ENCODE measurements at places on chromosomes 3 and 15. TPM values are rescaled to one million over a fixed set of nuclear protein-coding genes. Genes with fewer than 3 reads are reported as not detected.

The RYK gene
- 23.4 TPM for total RNA-seq

The IQCF5 gene
- not detected for total RNA-seq

The KNG1 gene
- total RNA-seq, result not detected

The ZPLD1 gene
- not detected for total RNA-seq

The UPK1B gene
- total RNA-seq, result not detected

The LIPC gene
- total RNA-seq, result 7.4 TPM

The GNB5 gene
- 36.1 TPM for total RNA-seq

The SEMA5B gene
- total RNA-seq, result 0.17 TPM

DNA sequence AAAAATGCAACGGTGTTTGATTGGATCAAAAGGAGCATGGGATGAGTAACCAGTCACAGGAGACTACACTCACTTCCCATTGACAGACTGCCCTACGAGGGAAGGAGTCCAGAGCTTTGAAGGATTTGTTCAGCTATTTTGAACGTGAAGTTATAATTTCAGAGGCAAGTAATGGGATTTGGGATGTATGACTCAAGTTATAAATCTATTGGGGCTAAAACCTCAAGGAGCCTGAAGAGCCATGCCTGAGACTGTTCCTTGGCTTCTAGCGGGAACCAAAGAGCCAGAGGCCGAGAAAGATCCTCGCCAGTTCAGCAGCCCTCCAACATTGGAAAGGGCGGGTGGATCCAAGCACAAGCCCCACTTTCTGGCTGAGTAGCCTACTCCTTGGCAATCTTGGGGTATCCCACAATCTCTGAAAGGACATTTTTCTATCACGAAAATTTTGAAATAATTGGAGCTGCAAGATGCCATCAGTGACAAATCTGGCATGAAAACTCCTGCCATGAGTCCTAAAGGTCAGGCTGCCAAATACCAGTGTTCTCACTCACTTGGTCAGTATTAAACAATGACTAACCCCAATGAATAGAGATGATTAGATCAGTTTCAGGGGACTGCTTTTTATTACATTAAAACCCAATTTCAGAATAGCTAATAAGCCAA lies 48.6 kb upstream of the SLCO2A1 start:
- no peak for DNase-seq

DNA sequence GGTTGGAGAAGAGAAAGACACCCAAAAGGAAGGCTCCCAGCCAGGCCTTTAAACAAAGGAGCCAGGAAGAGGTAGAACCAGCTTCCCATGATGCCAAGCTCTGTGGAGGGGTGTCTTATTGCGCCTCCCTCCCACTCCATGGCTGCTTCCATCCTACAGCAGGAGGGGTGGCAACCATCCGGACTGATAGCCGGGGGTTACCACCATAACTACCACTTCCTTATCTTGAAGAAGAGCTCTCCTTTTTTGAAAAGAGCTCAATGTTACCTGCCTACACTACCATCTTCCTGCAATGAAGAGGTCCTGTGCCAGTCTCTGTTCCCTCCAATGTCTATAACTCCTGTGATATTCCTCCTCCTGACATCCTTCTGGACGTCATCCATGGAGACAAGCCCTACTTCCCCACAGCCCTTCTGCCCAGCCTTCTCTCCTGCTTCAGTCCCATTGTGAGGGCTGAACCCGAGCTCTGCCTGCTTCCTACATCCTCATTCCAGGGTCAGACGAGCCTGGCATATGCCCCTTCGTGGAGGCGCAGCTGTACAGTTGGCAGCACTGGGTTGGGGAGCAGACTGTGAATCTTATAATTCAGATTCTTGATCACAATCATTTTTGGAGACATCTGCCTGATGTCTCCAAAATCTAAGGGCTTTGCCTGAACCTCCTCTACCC lies 8.5 kb downstream of the CCDC9B start:
- DNase-seq, result no peak

- no peak for DNase-seq
Measured at GRCh38 chr15:69903470-69904469, 193.9 kb downstream of the TLE3 start.

DNA sequence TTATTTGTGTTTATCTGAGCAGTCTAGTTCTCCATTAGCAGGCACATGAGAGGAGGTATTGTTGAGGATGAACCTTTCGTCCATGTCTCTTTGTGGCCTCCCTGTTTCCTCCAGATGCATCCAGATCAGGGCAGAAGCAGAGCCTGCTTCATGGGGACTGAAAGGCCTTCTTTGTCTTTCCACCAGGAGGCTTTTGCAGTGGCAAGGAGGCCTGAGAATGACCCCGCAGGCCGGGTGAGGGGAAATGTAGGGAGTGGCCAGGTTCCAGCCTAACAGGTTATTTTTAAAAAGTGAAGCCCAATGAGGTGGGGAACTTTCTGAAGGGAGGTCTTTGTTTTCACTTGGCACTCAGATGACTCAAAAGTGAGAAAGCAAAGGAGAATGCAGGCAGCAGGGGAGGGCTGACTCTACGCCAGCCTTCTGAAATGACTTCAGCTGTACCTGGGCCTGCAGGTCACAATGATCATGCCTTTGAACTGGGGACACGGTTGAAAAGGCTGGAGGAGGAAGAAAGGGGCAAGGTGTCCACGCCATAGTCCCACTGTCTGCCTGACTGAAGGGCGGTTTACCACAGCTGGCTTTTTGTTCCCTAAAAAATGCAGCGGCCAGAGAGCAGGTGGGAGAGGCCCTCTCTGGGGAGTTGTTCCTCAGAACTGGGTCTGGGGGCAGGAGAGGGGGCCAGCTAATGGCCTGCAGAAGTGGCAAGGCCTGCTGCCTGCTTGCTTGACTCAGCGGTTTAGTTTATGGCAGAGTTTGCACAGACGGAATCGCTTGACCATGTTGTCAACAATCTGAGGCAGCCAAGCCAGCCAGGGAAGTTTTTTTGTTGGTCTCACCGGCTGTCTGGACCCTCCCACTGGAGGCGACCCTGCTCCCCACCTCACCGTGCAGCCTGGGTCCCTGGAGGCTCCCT lies 28.7 kb downstream of the CMTM7 start:
- DNase-seq, result no peak

- DNase-seq, result no peak
Measured at GRCh38 chr3:124876401-124876878, 10.7 kb downstream of the ITGB5 start.

- no peak for DNase-seq
Measured at GRCh38 chr15:95194746-95195145, 963.4 kb downstream of the MCTP2 start.

GRCh38 chr3:46282696-46283095 lies 40.4 kb downstream of the CCR3 start:
- DNase-seq, result no peak

GRCh38 chr3:195403841-195404408 lies 38.9 kb downstream of the ACAP2 start:
- DNase-seq, result no peak

- DNase-seq, result no peak
Measured at GRCh38 chr3:108131475-108132134, 40.8 kb upstream of the CD47 start.

- DNase-seq, result no peak
Measured at GRCh38 chr3:98778852-98779413, 15.8 kb downstream of the ST3GAL6 start.

- no peak for DNase-seq
Measured at GRCh38 chr3:123660141-123660675, 75.4 kb upstream of the HACD2 start.

DNA sequence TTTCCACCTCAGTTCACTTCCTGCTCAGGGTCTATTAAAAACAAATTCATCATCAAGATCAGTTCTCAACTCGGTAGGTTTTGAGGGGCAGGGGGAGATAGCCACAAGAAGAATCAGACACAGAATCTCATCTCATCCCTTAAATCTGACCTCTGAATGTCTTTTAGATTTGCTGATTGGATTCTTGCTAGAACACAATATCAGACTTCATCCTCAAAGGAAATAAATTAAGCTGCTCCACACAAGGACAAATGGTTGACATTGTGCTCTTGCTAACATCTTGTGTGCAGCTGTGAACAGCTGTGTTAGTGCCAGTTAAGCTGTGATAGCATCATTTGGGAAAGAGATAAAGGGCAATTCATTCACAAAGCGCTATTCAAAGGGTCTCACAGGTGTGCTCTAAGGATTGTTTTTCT lies 184.0 kb upstream of the ADAMTS9 start:
- no peak for DNase-seq

GRCh38 chr3:155178810-155179436 lies 98.8 kb downstream of the MME start:
- DNase-seq, result no peak

DNA sequence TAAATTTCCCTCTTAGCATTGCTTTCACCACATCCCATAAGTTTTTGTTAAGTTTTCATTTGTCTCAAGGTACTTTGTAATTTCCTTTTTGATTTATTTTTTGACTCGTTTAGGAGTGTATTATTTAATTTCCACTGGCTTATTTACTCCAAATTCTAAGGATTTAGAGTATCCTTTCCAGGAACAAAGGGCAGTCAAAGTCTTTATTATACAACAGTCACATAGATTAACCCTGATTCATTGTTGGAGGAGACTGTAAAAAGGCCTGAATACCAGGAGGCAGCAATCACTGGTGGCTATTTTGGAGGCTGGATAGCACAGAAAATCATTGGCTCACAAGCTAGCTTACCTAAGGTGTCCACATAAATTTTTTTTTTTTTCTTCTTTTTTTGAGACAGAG lies 39.9 kb downstream of the OIP5 start:
- no peak for DNase-seq

DNA sequence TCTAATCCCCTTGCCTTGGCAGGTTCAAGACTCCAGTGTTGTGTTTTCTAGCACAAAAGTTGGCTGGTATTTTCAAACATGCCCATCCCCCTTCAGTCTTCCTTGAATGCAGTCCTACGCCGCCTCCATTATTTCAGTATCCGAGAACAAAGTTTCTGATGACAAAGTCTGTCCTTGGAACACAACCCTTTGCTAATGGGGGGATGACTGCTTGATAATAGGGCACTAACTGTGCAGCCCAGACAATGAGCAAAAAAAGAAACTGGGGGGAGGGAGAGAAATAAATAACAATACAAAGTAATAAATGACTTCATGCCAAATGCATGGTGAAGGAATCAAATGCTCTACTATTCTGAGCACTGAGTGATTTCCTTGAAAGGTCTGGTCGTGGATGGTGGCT lies 310.1 kb downstream of the FOXP1 start:
- DNase-seq, result no peak

DNA sequence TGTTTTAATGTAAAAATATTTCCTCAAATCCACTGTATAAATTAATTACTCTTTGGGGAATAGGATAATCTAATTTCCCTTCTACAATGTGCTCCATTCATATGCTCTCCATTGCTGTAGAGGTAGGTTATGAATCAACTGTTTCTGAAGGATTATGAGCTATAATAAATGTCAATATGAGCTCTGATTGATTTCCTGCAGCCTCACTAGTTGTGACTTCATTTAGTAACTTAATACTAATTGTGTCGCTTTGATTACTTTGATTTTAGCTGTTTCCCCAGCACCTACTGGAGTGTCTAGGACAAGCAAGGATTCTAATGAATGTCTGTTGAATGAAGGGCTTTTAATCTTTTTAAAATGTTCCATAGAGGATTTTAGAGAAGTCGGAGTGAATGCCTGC lies 236.8 kb upstream of the NR2E3 start:
- no peak for DNase-seq

GRCh38 chr3:112512320-112512719 lies 13.0 kb upstream of the BTLA start:
- no peak for DNase-seq

DNA sequence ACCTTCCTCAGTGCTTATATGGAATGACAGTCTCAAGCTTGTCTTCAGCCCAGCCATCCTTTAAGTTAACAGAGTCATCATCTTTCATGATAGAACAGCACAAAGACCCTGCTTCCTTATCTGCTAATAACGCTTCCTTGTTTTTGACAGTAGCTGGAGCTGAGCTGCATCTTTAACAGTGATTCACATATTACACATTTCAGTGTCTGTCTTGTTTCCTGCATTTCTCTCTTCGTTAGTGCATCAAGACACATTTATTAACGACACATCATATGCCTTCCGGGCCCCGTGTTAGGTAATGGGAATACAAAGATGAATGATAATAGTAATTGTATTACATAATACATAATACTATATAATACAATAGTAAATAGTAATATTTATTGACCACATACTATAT lies 30.2 kb upstream of the GREM1 start:
- no peak for DNase-seq

DNA sequence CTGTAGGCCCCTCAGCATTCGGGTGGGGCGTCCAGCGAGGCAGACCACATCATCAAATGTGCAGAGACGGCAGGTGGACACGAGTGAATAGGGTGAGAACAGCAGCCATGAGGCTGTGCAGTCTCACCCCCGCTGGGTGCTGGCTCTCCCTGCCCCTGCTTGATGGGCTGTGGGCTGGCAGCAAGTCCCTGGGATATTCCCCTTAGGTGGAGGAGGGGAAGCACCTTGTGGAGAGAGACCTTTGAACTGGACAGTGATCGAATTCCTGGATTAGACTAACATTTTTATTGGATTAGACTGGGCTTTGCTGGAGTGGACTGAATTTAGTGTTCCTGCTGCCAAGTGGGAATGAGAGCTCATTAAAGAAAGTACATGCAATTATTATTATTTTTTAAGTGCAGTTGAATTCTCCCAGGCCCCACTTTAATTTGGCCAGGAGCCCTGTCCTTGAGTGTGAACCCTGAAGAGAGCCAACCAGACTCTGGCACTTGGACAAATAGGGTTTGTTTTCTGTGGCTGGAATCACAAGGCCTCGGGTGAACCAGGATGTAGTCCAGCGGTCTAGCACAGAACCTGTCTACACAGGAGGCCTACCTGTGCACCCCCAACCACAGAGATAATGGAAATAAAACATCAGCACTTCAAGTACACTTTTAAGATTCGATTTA lies 193.1 kb downstream of the ABHD5 start:
- DNase-seq, result no peak

GRCh38 chr3:116057400-116058006 lies 387.8 kb downstream of the LSAMP start:
- DNase-seq, result no peak

DNA sequence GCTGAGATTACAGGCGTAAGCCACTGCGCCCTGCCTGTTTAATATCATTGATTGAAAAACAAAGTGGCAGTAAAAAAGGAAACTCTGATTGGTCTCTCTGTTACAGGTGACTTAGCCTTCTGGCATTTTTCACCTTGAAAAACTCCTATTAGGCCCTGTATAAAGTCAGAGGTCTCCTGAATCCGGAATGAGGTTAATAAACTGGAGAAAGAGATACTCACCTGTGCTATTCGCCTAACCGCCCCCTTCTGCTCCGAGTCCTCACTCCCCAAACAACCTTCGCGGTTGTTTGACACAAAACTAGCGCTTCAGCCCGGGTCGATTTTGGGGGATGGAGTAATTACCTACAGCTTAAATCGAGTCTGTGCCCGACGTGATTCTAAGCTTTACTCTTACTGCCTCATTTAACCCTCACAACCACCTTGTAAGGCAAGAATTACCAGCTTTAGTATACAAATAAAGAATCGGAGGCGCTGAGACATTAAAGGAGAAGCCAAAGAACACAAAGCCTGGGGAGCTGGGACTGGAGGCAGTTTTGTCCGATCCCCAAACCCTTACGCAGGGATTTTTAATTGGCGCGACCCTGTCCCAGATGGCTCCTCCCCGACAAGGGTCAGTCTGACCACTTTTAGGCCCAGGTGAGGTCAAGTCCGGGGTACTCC lies 441 bp downstream of the CEP70 start:
- DNase-seq, result no peak

Data from activated naive CD8-positive, alpha-beta T cell treated with anti-CD3 and anti-CD28 coated beads, Interleukin-2, amount 10 ng/mL, durations not matched to agents 7 days and 5 days (primary cell).